ENCODE measurements at places on chromosomes 13 and 19.
A peak's percentile ranks its signal among the peaks of the same experiment; 100 is the strongest.

DNA sequence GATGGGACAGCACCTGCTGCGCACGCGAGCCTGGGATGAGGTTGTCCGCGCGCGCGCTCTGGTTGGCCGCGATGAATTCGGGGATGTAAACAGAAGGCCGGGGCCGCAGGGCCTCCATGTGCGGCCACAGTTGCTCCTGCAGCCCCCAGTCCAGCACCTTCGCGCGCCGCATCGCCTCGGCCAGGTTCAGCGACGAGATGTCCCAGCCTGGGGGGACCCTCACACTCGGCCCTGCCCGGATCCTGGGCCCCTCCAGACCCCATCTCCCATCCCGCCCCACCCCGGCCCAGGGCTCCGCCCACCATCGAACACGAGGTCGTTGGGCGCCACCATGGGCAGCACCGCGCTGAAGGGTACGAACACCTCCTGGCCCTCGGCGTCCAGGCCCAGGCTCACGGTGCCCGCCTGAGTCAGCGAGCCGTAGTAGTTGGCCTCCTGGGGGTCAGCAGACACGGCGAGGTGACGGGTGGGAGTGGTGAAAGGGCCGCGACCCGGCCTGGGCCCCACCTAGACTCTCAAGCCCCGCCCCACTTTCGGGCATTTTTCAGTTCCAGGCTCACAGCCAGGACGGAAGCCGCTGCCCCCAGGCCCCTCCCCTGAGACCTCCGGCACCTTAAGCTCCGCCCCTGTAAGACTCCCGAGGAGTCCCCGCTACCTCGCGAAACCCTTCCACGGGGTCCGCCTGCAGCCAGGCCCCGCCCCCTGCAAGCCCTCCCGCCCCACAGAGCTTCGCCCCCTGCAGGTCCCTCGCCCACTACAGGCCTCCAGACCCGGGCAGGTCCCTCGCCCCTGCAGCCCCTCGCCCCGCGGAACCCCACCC, 1.1 kb downstream of the ISYNA1 start:
- peak; percentile 63 for DNase-seq

DNA sequence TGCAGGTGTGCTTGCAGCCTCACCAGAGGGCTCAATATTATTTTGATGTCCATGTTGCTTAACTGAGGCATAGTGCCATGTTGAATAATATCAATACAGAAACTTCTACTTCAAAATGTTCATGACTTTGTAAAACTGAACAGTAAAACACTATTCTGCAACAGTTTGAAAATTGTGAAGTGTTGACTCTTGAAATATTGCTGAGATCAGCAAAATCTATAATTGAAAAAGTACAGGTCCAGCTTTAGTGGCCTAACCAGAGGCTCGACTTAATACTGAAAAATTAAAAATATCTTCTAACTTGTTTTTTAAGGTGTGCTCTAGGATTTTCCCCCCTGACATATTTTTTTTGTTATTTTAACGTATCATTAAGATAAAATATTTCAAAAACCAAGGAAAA, 1460.7 kb downstream of the EFNB2 start:
- no peak for DNase-seq

DNA sequence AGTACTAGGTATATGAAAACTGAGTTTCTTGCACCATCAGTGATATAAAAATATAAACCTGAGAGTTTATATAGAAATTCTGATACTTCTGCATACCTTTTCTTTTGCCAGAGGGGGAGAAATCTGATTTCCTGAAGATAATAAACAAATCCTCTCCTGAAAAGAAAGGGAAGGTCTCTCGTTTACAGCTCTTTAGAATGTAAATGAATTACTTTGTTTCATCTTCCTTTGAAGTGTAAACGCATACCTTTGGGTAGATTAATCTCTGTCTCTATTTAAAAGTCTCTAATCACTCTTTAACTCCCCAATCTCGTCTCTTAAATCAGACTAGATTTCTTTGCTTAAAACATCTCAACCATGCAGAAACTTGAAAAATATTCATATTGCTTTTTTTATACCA, 1092.9 kb downstream of the SLITRK5 start:
- DNase-seq, result no peak

DNA sequence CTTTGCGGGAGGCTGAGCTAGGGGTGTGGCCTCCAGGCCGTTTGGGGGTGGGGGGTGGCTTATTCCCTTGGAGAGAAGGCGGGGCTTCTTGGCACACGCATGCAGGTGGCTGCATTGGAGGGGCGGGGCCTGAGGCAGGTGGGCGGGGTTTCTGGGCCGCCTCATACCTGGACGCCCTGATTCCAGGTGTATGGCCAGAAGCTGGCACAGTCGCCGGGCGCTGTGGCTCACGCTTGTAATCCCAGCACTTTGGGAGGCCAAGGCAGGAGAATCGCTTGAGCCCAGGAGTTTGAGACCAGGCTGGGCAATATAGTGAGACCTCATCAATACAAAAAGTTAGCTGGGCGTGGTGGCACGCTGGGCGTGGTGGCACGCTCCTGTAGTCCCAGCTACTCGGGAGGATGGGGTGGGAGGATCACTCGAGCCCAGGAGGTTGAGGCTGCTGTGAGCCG, 7.8 kb downstream of the ABCA7 start:
- DNase-seq, result no peak

DNA sequence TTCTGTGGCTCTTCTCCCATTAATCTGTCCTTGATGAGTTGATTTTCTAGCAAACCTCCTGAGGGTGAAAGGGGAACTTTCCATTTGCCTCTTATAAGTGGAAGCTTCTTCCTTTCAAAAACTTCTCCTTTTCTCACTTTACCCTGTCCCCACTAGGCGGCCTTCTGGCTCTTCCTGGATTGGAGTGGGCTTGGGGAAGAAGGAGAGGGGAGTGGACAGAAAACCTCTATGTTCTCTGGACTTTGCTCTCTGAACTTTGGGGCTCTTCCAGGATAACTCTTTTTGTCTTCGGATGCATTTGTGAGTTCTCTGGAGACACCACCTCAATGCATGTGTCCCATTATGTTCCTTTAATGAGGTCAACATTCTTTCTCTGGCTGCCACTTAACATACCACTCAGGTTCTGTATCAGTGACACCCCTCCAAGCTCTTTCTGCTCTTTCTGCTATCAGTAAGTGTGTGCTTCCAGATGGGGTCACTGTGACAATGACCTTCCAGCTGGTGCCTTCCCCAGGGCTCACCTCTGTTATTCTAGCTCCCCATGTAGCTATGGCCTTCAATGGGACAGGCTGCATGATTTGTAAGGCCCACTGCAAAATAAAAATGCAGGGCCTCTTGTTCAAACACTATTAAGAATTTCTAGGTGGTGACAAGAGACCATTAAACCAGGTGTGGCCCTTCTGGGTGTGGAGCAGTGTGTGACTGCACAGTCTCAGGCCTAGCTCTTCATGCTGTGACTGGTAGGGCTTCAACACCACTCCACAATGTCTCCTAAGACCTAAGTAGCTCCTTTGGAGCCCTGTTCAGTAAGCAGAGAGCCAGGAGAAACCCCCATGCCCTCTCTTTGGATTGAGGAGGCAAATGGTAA, 389.2 kb downstream of the EFNB2 start:
- DNase-seq, result no peak

GRCh38 chr13:48412881-48413351, at the start of gene LPAR6:
TSS of gene LPAR6 (minus strand) at chr13:48413113. CDS start at chr13:48412423, 690 bp downstream.
- no peak for DNase-seq

- DNase-seq, result no peak
These were observed 135.7 kb downstream of the DNAJC15 start for GRCh38 chr13:43159026-43159461.

DNA sequence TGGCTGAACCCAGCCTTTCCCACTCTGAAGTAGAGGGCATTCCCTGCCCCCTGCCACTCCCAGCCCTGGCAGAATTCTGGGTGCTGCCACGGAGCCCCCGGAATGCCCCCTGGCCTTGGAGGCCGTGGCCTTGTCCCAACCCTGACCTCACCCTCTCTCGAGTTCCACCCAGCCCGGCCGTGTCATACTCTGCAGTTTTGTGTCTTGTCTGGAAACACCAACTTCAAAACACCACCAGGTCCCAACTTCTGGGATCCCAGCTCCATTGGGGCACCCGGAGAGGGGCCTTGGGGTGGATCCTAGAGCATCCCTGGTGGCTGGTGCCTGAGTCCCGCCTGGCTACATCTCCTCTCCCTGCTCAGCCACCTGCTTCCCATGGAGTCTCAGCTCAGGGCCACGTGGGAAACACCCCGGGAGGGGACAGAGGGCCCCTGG, 81.4 kb upstream of the MCF2L start:
- no peak for DNase-seq

DNA sequence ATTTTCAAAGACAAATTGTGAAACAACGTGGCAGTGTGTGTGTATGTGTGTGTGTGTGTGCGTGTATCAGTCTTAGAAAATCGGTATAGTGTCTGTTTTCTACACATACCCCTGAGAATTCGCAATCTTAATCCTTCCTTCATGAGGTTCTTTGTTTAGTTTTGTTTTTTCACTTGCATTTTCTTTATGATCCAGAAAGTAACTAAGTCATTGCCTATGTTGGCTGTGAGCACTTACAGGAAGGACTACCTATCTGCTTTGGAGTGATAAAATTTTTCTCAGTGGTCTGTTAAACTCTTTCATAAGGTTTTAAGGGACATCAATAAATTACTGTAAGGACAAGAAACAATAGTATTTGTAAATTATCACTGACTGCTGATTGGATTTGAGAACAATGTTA, 1587.1 kb downstream of the PCDH9 start:
- DNase-seq, result no peak

DNA sequence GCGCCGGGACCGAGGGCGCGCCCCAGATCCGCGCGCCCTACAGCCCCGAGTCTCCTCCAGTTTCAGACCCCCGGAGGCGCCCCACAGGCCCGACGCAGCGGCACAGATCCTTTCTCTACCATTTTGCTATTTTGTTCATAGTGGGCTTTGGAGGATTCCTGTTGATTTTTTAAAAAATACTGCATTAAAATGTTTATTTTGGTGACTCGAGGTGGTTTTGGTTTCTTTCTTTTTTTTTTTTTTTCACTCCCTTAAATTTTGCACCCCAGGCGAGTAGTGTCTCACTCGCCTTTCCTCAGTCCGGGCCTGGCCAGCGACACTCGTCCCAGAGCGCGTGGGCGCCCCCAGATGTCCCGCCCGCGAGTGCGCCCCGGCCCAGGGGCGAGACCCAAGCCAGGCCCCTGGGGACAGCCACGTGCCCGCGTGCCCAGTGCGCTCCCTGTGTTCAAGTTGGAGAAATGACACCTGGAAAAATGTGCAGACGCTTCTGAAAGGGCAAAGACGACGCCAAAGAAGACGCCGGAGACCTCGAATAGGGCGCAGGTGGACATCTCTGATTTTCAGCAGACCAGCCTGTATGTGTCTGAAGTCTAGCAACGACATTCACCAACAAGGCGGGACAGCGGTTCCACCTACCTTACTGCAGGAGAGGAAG, 471 bp upstream of the INSR start:
- DNase-seq, result no peak
